A549 (cell line): ENCODE measurements at places on chromosomes 1 and 21.

- DNase-seq: no peak
Measured at GRCh38 chr1:59569198-59569597, 245.6 kb upstream of the HOOK1 start.

DNA sequence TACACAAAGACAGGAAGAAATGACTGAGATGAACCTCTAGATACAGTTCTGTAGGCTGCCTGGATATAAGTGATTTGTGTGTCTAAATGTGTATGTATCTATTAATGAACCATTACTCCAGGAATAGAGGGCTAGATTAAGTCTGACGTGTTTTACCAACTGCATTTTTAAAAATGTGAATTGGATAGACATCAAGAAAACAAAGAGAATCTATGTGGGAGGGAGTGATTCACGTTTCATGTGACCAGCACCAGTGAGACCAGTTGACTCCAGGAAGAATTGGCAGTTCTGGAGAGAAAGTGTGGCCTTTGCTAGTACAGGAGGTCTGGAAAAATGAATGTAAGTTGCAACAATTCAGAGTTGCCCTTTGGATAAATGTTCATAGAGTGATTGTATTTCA is 53.4 kb upstream of the RGS21 start:
- DNase-seq: no peak

DNA sequence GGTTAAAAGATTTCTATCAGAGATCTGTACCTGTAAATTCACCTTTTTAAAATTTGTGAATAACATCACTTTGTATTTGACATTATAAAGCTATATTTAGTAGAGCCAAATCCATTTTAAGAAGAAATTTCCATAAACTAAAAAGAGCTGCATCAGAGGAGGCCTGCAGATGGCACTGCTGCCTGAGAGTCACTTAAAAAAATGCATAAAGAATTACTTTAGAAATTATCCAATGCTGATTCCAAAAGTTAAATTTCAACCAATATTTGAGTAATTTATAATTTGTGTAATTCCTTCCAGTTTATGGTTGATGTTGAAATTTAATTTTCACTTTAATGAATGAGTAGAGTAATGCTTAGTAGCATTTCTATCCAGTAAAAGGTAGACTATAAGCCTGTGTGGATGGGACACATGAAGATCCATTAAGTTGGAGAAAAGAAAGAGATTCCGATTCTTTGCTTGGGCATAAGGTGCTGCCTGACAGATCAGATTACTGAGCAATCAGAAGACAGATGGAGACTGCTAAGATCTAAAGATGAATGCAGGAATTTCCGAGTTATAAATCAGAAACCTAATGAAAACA is 20.7 kb upstream of the RPE65 start:
- no peak for DNase-seq

- DNase-seq: peak; percentile 56
Measured at GRCh38 chr1:224615861-224616755, at the start of gene CNIH3. Gene CNIH3, plus strand, starts transcription at chr1:224616317. Its CDS starts 858 bp downstream, at chr1:224617175.

GRCh38 chr1:240611619-240612480 is at the start of gene GREM2:
Gene GREM2, minus strand, starts transcription at chr1:240612155. Its CDS starts 118,680 bp downstream, at chr1:240493475.
- DNase-seq: peak; percentile 31

- no peak for DNase-seq
Measured at GRCh38 chr1:246631426-246631825, 65.2 kb downstream of the CNST start.

DNA sequence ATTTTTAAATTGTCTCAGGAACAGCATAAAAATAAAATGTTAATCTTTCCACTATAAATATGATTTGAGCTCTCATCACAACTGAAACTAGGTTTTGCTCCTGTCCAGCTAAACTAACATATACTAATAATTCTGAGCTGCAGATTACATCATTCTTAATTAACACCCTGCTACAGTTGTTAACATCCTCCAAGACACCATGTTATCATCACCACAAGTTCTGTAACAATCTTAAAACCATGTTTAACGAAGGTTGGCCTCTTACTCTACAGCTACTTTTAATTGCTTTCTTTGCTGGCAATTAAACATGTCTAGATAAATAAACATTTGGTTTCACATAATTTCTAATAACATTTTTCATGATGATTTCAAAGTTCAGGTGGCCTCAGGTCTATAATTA is 240.9 kb downstream of the FAF1 start:
- no peak for DNase-seq

DNA sequence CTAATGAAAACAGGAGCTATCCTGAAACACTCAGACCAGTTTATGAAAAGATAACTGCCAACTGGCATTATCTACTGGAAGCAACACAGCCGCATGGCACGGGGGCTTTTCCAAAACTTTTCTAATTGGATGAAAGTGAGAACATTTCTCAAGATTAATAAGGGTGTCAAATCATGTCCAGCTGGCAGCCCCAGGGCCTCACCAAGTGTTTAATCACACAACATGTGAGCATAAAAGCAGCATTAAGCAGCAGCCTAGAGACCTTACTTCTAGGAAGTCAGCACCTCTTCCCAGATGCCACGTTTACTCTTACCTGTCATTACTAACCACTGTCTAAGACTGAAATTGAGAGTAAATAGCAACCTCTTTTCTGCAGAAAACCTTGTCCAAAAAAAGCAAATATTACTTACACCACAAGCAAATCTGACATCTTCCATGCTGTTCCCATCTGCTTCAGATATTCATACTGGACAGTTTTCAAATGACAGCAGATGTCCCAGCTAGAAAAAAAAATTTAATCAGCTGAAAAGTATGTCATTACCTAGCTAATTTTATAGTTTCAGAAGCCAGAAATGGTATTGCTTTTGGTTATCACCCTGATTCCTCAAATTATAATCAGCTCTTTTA is 341.5 kb upstream of the ZP4 start:
- DNase-seq: no peak

GRCh38 chr1:230306169-230306568 is 120.0 kb downstream of the PGBD5 start:
- DNase-seq: no peak

GRCh38 chr1:163202833-163203451 is at the start of gene RGS5:
Gene RGS5, minus strand, starts transcription at chr1:163202916. Its CDS starts 81 bp downstream, at chr1:163202835.
- no peak for DNase-seq

- DNase-seq: no peak
Measured at GRCh38 chr1:88685259-88685620, 1.2 kb downstream of the PKN2 start.

GRCh38 chr1:7149080-7149838 is 364.0 kb downstream of the CAMTA1 start:
- no peak for DNase-seq

DNA sequence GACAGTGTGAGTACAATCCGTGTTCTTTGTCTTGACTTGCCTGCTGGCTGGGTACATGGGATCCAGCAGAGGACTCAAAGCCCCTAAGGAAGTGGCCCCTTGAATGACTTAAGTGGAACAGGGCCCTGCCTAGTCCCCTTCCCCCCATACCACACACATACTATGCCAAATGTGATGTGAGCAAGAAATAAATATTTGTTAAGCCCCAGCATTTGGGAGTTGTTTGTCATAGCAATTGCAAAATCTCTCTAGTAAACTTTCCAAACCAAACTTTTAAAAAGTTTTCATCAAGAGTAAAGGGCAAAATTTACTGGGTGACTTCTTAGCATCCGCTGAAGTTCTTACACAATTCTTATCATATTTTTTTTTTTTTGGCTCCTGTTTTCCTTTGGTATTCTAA is 32.5 kb upstream of the CACHD1 start:
- no peak for DNase-seq

DNA sequence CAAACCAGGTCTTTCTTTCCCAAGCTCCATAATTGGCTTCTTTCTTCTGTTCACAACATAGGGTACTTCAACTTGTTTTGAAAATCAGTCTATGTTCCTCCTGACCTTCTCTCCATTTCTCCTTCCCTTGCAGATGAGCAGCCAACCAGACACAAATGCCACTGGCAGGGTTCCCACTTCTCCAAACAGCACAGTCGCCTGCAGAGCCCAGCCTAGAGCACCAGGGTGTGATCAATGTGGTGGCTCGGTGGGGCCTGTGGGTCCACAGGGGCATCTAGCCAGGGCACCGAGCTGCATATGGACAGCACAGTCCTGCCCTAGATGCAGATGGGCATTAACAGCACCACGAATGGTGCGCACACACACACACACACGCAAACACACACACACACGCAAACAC is 112.8 kb downstream of the NPHP4 start:
- DNase-seq: no peak

DNA sequence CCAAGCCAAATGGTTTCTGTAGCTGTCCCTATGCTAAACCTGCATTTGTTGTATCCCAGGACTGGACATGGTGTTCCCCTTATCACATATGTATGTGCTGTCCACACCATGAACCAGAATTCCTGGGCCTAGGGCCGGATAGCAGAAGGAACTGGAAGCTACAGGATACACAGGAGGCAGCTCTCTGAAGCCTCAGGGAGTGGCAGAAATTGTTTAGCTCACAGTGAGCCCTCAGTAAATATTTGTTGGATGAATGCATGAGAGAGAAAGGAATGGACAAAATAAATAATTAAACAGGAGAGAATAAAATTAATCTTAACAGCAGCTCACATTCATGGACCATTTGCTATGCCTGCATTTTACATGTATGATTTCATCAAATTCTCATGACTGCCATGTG is 2.1 kb downstream of the NIPAL3 start:
- DNase-seq: no peak

DNA sequence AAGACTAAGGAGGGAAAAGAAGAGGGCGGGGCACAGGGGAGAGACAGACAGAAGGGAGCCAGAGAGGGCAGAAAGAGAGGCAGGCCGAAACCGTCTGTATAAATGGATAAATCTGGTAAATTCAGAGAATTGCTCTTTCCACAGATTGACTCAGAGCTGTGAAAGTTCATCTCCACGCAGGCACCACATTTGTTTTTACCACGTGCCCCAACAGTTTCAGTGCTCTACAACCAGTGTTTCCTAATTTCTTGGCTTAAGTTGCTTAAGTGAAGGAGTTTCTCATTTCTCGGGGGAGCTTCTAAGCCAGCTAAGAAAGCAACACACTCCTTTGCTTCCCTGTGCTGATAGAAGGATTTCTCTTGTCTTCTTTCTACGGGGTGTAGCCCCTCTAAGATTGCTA is 87.1 kb downstream of the ENAH start:
- DNase-seq: no peak

DNA sequence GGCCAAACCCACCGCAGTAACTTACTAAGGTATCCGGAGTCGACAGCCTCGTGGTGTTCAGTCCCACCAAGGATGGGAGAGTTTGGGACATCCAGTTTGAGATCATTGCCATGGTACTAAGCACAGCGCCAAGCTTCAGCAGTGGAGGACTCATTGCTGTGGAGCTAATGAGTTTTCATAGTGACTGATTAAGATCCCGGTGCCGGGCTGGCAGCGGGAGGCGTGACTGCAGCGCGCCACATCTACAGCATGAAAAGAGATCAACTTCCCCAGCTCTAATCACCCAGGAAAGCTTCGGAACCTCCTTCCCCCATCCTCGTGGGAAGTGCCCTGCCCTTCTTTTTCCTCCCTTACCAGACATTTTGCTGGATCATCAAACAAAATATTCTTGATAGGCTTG is 149.9 kb downstream of the OLFM3 start:
- DNase-seq: no peak

DNA sequence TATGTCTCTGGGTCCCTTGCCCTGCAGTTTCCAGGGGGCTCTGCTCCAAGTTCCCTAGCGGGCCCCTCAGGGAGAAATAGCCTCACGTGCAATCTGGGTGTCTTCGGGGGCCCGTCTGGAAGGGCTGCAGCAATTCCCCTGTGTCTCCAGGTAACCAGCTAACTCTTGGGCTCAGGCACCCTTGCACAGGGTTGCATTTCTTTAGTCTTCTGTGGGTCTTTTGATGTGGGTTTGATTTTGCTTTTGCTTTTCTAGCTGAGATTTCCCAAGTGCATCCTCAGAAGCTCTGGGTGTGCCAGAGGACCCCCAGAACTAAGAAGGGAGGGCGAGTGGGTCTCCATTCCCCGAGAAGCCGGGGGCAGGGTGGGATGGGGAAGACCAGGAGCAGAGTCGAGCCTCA is 75.7 kb downstream of the SPSB1 start:
- DNase-seq: no peak

DNA sequence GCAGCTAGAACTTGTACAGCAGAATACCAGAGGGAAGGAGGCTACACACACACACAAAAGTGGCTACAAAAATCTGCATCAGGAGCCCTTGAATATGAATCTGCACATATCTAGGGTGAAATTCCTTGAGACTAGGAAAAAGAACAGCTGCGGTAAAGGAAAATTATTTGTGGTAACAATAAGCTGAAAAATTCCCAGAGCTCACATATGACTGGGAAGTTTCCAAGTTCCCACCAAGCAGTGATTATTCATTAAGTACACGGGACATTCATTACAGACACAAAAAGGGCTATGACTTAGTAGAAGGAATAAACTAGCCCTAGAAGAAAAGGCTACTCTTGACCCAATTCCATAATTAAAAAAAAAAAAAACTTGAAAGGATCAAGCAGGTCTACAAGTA is 149.5 kb upstream of the BACE2 start:
- DNase-seq: no peak

DNA sequence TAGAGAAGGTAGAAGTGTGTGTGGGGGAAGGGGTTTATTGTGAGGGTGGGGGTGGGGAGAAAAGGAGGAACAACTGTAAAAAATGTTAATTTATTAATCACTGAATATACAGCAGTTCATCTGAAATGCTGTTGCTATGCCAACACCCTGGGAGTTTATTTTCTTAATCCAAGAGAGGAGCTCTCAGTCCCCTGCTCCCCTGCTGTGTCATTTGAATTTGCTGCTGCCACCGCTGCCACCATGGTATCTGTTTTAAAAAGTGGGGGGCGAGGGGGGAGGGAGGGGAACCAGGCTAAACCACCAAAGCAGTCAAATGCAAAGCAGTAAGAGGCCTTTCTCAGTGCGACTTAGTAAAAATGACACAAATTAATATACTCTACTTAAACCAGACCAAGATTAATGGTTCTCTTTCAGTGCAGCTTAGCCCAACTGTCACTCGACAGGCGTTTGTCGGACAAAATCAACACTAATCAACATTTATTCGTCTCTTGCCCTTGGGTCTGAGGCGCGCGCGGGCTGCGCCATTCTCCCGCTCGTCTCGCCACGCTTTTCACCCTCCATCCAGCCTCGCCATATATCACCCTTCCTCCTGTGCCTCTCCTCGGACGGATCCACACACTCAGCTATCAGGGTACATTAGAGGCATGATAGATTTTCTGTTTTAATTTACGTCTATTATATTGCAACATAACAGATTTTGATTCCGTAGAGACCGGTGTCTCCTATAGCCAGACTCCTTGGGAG is 76.2 kb downstream of the PBX1 start:
- no peak for DNase-seq

- DNase-seq: no peak
Measured at GRCh38 chr1:29117381-29117780, 6.3 kb downstream of the TMEM200B start.

- peak; percentile 8 for DNase-seq
Measured at GRCh38 chr21:34582506-34583150, 32.3 kb downstream of the RCAN1 start.

- no peak for DNase-seq
Measured at GRCh38 chr1:53576381-53576801, 117.2 kb downstream of the DMRTB1 start.
